Stimulated activated CD4-positive, alpha-beta T cell treated with anti-CD3 and anti-CD28 coated beads, Interleukin-15, amount 100 ng/mL, for 24 hours (primary cell): ENCODE measurements at places on chromosomes 1 and 21.

DNA sequence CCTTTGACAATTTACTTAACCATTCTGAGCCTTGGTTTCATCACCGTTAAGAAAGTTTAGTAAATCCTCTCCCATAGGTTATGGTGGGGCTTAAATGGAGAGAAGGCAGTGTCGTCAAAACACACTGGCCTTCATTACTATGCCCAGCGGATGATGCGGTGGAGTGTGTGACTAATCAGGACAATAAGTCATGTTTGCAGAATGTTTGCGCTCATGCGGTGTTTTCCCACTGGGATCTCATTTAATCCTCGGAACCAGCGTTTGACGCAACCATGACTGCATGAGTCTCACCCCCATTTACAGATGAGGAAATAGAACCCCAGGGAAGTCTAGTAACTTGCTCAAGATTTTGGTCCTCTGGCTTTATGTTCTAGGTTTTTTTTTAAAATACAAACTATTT is 17.5 kb downstream of the SLC26A9 start:
- DNase-seq = no peak

- no peak for DNase-seq
These were observed 1.3 kb upstream of the PCBP3 start for GRCh38 chr21:45642122-45642813.

DNA sequence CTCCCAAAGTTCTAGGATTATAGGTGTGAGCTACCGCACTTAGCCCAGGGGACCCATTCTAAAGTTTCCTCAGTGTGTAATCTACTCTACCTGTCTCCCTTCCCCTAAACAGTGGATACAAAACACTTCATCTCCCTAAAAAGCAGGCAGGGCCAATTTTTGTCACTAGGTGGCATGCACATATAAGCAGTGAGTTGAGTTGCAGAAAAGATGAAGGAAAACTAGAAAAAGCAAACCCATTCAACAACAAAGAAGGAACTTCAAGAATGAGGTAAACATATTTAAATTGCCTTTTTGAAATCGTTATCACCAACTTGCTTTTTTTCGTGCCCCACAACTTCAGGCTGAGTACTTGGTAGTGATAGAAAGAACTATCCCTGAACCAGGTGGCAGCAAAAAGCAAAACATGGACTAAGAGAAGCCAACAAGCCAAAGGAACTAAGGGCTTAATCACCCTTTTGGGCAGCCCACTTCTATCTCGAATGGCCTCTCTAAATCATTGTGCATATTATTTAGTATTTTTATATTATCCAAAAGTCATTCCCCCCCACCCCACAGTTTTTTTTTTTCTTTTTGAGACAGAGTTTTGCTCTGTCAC is 19.7 kb upstream of the ALDH9A1 start:
- peak; percentile 21 for DNase-seq

DNA sequence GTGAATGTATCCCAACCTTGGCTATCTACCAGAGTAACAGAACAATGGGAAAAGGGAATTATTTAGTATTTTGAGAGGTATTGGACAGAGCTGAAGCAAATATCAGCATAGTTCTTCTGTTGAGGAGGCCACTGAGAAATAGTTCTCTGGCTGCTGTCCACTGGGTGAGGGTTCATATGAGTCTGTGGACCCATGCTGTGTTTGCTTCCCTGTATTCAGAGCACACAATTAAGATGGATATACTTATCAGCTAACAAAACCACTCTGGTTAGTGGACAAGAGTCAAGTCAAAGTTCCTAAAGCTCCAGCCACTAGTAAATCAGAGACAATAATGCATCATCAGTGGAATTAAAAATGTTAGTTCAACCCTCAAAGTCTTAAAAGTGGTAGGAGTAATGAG is 66.1 kb downstream of the RGS18 start:
- no peak for DNase-seq

DNA sequence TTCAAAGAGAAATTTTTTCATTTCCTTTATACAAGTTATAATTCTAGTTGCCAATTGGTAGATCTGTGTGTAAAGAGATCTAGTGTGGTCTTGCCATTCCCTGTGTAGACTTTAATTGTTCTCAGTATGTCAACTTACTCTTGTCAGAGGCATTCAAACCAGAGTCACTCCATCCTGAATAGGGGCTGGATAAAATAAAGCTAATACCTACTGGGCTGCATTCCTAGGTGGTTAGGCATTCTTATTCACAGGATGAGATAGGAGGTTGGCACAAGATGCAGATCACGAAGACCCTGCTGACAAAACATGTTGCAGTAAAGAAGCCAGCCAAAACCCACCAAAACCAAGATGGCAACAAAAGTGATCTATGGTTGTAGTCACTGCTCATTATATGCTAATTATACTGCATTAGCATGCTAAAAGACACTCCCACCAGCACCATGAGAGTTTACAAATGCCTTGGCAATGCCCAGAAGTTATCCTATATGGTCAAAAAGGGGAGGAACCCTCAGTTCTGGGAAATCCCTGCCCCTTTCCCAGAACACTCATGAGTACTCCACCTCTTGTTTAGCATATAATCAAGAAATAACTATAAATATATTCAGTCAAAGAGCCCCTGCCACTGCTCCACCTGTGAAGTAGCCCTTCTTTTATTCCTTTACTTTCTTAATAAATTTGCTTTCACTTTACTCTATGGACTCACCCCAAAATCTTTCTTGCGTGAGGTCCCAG is 74.0 kb upstream of the ADAMTS5 start:
- DNase-seq = no peak

GRCh38 chr1:15418806-15419515 is 9.3 kb downstream of the EFHD2 start:
- no peak for DNase-seq
